Articular chondrocyte of knee joint (primary cell): ENCODE measurements at places on chromosomes 6 and 20. TPM values are rescaled to one million over a fixed set of nuclear protein-coding genes. Genes with fewer than 3 reads are reported as not detected.

Gene POU3F2
- not detected in 2 replicates for total RNA-seq

Gene GPX5
- not detected in 2 replicates for total RNA-seq

Gene CNR1
- total RNA-seq: under 0.01 and 0.11 TPM in 2 replicates

Gene MEP1A
- not detected in 2 replicates for total RNA-seq

Gene FBXL4
- 19.7 and 26.5 TPM in 2 replicates for total RNA-seq
